ENCODE measurements at places on chromosomes 13 and 19. TPM values are rescaled to one million over a fixed set of nuclear protein-coding genes. Genes with fewer than 3 reads are reported as not detected.

- DNase-seq, result no peak
Observed at GRCh38 chr19:51501594-51502263, at the start of gene SIGLEC12. Gene SIGLEC12 (minus strand): TSS chr19:51501800. CDS start chr19:51501733, 67 bp downstream.

DNA sequence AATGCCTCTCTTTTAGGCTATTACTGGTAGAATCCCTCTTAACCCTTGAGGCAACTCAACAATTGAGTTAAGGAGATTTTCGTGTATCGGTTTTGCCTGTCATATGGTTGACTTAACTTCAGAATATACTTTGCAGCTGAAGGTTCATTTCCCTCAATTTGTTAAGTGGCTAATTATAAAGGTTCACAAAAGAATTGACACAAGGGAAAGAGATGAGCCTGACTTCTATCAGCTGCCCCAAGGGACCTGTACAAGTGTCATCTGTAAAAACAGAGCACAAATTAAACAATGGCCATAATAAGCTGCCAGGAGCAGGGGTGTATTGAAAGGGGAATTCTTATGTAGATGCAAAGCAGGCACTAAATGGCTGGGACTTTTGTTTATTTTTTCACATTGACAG lies 334.8 kb upstream of the OBI1 start:
- no peak for DNase-seq

Gene NBEA
- total RNA-seq, result 4.1 TPM

DNA sequence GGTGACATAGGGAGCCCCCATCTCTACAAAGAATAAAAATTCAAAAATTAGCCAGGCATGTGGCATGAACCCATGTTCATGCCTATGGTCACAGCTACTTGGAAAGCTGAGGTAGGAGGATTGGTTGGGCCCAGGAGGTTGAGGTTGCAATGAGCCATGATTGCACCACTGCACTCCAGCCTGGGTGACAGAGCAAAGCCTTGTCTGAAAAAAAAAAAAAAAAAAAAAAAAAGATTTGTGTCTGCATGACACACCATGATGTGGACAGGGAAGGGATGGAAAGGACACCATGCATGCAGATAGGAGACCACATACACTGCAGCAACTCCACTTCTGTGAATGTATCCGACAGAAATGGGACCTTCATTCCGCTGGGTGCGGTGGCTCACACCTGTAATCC lies 34.0 kb upstream of the HOMER3 start:
- DNase-seq, result no peak

Gene ZNF555
- total RNA-seq, result 9.1 TPM

Gene WDR62
- total RNA-seq, result 4.8 TPM

- peak; percentile 66 for DNase-seq
Observed at GRCh38 chr19:15452111-15453047, 2.6 kb upstream of the WIZ start.

- DNase-seq, result no peak
Observed at GRCh38 chr13:31803311-31803710, 64.0 kb downstream of the RXFP2 start.

DNA sequence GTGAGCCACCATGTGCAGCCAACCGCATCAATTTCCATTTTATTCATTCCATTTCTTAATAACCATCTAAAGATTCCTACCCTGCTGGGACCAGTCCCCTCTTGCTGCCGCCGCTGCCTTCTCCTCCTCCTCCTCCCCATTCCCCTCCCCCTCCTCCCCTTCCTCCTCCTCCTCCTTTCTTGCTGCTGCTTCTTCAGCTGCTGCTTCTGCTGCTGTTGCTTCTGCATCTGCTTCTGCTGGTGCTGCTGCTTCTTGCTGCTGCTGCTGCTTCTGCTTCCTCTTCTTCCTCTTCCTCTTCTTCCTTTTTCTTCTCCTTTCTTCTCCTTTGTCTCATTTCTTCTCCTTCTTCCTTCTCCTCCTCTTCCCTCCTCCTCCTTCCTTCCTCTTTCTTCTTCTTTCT lies 20.0 kb upstream of the SPRYD7 start:
- no peak for DNase-seq

GRCh38 chr19:5436106-5436947 lies 18.9 kb upstream of the ZNRF4 start:
- no peak for DNase-seq

DNA sequence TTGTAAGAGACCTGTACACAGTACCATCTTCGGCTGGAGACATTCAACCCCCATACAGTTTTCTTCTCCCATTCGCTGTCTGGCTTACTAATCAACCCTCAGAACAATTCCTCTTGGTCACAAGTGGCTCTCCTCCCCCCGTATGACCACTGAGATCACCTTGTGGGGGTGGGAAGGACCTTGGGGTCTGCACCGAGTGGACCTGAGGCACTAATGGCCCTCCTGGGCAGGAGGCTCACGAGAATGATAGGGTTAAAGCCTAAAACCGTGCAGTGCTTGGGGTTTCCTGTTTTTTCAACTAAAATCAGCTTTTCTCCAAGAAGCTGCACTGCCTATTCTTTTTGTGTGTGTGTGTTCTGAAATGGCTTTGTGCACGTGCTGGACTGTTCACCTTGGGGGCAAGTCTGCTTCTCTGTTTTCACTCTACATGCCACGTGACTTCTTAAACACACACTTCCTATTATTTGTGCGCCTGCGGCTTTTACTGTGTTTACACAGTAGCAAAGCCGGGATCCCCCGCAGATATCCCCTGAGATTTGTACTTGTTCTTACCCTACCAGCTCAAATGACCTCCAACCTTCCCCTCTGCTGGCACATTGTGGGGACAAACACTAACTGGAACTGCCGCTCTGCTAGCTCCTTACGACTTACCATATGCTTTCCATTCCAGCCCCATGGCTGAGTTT lies 12.3 kb downstream of the RBM26 start:
- no peak for DNase-seq

- DNase-seq, result no peak
Observed at GRCh38 chr13:44879452-44880058, 109.7 kb downstream of the NUFIP1 start.

DNA sequence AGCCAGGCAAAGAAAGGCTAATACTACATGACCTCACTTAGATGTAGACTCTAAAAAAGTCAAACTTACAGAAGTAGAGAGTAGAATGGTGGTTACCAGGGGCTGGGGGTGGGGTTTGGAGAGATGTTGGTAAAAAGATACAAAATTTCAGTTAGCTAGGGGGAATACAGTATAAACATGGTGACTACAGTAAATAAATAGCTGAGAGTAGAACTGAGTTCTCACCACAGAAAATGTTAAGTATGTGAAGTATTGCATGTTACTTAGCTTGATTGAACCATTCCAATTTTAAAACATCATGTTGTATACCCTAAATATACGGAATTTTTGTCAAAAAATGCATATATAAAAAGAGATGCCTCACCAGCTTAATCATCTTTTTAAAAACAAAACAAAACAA lies 67.5 kb upstream of the DOCK9 start:
- DNase-seq, result no peak

DNA sequence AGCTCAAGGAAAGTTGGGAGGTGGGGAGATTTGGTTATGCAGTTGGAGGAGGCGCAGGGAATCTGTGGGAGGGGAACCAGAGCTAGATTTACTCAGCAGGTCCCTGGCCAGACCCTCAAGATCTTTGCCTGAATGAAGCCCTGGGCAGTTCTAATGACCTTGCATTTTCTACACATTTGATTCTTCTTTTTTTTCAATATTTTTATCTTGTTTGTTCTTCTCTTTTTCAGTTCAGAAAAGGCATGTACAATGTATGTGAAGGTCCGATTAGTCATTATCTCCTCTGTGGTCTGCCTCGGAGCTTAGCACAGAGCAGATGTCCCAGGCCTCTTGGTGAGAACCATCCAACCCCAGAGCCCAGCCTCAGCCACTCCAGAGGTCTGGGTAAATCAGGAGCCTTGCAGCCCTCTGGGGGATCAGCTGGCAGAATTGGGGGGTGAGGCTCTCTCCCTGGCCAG lies 24.2 kb downstream of the SERP2 start:
- DNase-seq, result no peak

Gene CGB7
- not detected for total RNA-seq

GRCh38 chr13:77599351-77599750 lies 63.8 kb downstream of the SCEL start:
- DNase-seq, result no peak

DNA sequence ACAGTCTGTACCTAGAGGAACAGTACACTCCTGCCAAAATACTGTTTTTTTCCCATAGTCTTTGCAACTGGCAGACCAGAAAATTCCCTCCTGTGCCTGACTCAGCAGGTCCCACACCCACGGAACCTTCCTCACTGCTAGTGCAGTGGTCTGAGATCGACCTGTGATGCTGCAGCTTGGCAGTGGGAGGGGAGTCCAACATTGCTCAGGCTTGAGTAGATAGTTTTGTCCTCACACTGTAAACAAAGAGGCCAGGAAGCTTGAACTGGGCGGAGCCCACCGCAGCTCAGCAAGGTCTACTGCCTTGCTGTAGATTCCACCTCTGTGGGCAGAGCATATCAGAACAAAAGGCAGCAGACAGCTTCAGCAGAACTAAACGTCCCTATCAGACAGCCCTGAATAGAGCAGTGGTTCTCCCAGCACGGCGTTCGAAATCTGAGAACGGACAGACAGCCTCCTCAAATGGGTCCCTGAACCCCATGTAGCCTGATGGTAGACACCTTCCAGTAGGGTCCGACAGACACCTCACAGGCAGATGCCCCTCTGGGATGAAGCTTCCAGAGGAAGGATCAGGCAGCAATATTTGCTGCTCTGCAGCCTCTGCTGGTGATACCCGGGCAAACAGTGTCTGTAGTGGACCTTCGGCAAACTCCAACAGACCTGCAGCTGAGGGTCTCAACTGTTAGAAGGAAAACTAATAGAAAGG lies 92.7 kb downstream of the SUCLA2 start:
- no peak for DNase-seq

- DNase-seq, result no peak
Observed at GRCh38 chr19:14676762-14677161, 2.1 kb upstream of the ADGRE3 start.

Gene MED25
- total RNA-seq, result 47.6 TPM

DNA sequence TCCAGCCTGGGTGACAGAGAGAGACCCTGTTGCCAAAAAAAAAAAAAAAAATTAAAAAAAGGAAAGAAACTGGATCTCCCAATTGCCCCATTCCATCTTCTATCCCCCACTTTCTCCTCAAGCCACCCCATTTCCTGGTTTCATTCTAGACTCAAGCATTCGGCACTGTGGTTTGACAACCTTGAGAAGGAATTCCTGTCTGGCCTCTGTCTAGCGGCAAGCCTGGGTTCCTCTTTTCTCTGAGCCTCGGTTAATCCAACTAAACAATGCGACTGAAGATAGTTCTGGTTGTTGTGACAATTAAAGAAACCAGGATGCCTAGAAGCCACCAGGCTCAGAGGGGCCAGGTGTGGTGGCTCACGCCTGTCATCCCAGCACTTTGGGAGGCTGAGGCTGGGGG lies 3.3 kb upstream of the C3 start:
- no peak for DNase-seq

- DNase-seq, result no peak
Observed at GRCh38 chr13:90612391-90612790, 735.1 kb upstream of the MIR17HG start.

DNA sequence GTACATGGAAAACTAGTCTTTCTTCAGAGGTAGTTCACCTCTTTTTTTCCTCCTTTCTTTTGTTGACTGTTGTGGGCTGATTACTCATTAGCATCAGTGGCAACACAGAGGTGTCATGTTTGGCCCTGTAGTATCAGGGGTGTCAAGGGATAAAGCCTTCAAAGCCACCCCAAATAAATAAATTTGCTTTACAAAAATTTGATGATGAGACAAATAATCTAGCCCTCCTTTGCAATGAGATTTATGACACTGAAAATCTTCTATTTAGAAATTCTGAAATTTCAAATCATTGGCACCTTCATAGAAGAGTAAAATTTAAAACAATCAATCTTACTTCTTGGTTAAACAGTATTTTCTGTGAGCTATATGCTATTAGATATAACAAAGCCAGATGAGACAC lies 1.9 kb downstream of the LACC1 start:
- DNase-seq, result no peak

- DNase-seq, result no peak
Observed at GRCh38 chr19:55446060-55446459, 3.0 kb upstream of the SHISA7 start.

Gene MUC16
- not detected for total RNA-seq

GRCh38 chr19:35478794-35479677 lies 11.2 kb downstream of the KRTDAP start:
- no peak for DNase-seq

GRCh38 chr13:48579165-48579918 lies 46.5 kb upstream of the RCBTB2 start:
- no peak for DNase-seq

DNA sequence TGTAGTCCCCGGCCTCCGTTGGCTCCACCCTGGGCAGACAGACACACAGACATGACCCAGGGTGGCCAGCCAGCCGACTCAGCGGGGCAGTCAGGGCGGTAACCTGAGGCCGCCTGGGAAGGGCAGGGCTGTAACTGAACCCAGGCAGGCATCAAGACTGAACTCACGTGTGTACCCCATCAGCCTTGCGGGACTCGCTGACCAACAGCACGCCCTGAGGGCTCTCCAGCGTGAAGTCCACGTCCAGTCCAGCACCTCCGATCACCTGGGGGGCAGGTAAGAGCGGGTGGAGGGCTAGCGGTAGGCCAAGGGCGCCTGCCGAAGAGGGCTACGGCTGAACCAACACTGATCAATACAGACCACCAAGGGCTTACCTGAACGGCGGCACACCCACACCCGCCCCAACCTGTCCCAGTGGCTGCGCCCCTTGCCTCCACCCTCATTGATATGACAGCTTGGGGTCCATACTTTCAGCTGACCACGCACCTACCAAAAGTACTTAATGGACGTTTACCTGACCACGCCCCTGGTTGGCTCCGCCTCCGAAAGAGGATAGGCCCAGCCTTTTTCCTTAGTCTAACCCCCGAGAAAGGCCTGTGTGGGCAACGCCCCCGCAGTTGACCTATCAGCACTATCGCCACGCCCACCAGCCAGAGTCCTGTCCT lies 791 bp downstream of the TMED1 start:
- peak; percentile 90 for DNase-seq

GRCh38 chr19:5575590-5575989 lies 7.8 kb upstream of the TINCR start:
- no peak for DNase-seq

Gene PSG11
- total RNA-seq, result not detected

DNA sequence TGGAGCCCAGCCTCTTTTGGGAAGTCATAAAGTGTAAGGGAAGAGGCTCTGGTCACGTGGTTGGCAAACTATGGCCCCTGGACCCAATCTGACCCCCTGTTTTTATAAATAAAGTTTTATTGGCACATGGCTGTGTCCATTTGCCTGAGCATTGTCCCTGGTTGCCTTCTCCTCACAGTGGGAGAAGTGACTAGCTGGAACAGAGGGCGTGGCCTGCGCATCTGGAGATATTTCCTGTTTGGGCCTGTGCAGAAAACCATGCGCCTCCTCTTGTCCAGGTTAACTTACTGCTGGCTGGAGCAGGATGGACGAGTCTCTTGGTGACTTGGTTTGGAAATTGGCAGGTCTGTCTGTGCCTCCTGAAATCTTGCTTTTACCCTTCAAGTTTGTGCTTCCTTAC lies 48.3 kb downstream of the KDM4B start:
- no peak for DNase-seq

Gene CYP4F8
- total RNA-seq, result not detected

Gene PRR22
- 0.76 TPM for total RNA-seq

GRCh38 chr19:7968796-7969554 lies 25.5 kb upstream of the TIMM44 start:
- DNase-seq, result no peak
